ENCODE measurements at places on chromosomes 12 and 14. TPM values are rescaled to one million over a fixed set of nuclear protein-coding genes. Genes with fewer than 3 reads are reported as not detected.

The PPP1R1A gene
- polyA plus RNA-seq = 64.5 TPM

The ADSS1 gene
- 17.7 TPM for polyA plus RNA-seq

DNA sequence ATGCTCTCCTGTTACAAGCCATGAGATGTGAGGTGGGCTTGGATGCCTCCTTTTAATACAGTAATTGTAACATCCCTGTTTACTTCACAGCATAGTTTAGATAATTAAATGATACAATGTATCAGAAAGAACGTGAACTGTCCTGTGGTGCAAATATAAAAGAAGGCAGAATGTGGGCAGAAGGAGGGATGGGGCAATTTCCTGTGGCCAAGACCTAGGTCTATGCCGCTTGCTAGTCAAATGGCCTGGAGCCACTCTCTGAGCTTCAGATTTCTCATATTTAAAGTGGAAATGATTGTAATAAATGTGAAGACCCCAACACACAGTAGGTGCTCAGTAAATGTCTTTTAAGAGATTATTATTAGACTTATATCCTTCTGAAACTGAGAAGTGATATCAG lies 24.0 kb upstream of the EVL start:
- DNase-seq = no peak

- no peak for DNase-seq
Observed at GRCh38 chr12:25054076-25054782, 105.3 kb upstream of the BCAT1 start.

GRCh38 chr12:40142001-40142744 lies 36.3 kb upstream of the SLC2A13 start:
- no peak for DNase-seq

GRCh38 chr12:59874781-59875180 lies 279.0 kb downstream of the SLC16A7 start:
- DNase-seq = no peak

DNA sequence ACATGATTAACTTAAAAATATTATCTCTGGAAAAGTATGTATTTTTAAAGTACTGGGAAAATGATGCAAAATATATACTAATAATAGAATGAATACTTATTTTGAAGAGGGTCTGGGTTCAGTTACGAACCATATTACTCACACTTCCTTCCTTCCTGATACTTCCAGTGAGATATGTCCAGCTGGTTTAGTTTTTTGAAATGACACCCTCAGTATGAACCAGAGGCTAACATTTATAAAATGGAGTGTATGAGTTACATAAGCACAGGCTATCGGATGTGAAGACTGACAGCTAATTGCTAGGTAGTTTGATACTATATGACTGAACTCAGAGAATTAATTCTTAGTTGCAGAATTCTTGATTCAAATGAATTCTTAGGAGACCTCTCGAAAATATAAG lies 122.9 kb downstream of the OTOGL start:
- no peak for DNase-seq
